ENCODE measurements at places on chromosomes 1 and 21.

DNA sequence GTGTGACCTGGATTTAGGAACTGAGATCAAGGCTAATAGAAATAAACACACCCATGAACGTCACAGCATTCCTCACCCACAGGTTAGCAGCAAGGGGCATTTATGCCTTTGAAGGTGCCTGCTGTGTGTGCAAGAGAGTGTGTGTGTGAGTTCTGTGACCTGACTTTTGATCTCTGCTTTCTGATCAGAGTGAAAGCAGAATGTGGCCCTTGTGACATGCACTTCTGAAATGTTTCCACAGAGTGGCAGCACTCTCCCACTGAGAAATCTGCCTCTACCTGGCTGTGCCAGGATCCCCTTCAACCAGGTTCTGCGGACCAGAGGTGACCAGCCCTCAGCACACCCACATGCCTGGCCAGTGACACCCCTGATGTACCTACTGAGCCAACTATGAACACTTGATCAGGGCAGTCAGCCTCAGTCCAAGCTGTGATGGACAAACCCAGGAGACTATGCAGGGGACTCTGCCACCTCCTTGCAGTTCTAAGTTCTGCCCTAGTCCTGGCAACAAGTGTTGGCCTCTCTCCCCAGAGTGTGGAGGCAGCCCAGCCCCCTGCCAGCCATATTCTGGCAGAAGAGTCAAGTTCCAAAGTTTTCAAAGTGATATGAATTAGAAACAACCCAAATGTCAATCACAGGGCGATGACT is 41.0 kb downstream of the RXRG start:
- no peak for DNase-seq

DNA sequence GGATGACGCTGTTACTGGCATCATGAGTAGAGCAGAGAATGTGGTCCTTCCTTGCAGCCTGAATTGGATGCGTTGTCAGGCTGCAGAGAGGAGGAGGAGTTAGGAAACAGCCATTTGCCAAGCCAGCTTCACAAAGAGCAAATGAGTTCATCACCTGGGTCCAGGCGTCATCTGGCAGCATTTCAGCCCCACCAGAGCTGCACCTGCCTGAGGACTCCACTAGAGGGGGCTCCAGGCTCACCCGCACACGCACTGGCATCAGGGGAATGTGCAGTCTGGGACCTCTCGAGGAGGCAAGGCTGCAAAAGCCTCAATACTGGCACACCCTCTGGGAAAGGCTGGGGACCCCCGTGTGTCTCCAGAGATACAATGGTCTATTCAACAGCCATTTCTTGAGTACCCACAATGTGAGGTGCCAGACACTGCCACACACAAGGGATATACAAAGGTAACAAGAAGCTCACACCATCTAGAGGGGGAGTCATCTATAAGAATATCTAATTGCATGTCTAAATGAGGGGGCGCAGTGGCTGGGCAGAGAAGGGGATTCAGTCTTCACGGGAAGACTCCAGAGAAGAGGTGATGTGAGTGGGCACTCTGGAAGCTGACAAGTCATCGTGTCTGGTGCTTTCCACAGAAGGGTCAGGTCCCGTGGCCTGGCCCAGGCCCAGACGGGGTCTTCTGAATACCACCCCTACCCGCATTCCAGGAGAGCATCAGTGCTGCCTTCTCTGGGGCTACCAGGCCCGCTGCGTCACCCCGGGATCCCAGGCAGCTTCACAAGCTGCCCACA is 53.5 kb upstream of the CNTN2 start:
- peak; percentile 29 for DNase-seq

DNA sequence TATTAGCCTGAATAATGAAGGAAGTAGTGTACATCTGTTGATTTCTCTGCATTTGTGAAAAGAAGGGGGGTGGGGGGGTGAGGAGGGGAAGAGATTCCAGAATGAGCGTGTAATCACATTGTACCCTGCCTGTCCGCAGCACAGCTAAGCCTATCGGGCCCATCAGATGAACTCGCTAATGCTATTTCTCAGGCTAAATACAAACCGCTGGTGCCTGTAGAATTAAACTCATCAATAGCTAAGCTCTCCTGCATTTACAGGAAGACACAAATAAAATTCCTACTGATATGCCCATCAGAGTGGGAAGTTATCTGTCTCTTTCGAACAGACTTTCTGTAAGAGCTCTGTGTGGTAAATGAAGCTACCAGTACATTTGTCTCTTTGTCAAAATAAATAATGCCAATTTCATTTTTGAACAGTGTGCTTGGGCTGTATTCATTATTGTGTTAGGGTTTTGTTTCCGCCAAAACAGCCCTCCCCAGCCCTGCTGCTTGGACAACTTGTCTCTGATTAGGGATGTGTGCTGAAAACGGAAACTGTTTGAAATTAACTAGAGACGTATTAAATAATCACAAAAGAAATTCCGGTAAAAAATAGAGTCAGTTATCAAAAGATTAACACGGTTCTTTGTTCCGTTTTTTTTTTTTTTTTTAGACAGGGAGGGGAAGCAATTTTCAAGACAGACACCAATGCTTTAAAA is 305.4 kb downstream of the TTLL7 start:
- no peak for DNase-seq

- no peak for DNase-seq
Measured at GRCh38 chr1:85134583-85135391, 66.0 kb downstream of the SYDE2 start.
